Breast epithelium (tissue), 4 donors: ENCODE measurements at places on chromosomes 4 and X. TPM values are rescaled to one million over a fixed set of nuclear protein-coding genes. Genes with fewer than 3 reads are reported as not detected.

Gene BEND2
- not detected for total RNA-seq

DNA sequence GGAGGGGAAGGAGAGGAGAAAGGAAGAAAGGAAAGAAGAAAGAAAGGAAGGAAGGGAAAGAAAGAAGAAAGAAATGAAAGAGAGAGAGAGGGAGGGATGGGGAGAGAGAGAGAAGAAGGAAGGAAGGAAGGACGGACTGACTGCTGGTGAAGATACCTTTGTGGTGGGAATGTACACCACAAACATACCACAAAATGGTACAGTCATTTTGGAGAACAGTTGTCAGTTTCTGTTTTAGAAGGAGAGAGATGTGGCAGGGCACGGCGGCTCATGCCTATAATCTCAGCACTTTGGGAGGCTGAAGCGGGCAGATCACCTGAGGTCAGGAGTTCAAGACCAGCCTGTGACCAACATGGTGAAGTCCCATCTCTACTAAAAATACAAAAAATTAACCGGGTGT is 40.0 kb upstream of the SHISA3 start:
- no peaks in the 10 kb centered on the region for H3K4me1 ChIP-seq
- H3K36me3 ChIP-seq = no peaks in the 10 kb centered on the region
- H3K27ac ChIP-seq = no peak overlapping the region
- DNase-seq = no peak
- no peak overlapping the region for H3K4me3 ChIP-seq

- no peaks in the 10 kb centered on the region for H3K4me1 ChIP-seq
- no peak for DNase-seq
- no peaks in the 10 kb centered on the region for H3K27me3 ChIP-seq
- no peak overlapping the region for H3K4me3 ChIP-seq
- no peak overlapping the region for H3K27ac ChIP-seq
- H3K36me3 ChIP-seq = no peaks in the 10 kb centered on the region
Measured at GRCh38 chr4:120858776-120859175, 63.8 kb downstream of the PRDM5 start.

DNA sequence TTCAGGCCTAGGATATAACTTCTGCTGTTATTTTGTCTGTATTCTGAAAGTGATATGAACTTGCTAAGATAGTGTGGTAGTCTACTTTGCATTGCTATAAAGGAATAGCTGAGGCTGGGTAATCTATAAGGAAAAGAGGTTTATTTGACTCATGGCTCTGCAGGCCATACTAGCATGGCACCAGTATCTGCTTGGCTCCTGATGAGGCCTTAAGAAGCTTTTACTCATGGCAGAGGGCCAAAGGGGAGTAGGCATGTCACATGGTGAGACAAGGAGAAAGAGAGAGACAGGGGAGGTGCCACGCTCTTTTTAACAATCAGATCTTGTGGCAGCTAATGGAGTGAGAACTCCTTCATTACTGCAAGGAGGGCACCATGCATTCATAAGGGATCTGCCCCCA is 247.3 kb downstream of the GPAT3 start:
- H3K4me3 ChIP-seq = no peak overlapping the region
- DNase-seq = no peak
- H3K36me3 ChIP-seq = no peaks in the 10 kb centered on the region
- H3K27ac ChIP-seq = no peak overlapping the region
- no peaks in the 10 kb centered on the region for H3K4me1 ChIP-seq
- H3K27me3 ChIP-seq = no peaks in the 10 kb centered on the region

Gene AFAP1
- 14.5 TPM for total RNA-seq

GRCh38 chr4:42653626-42654560 is 3.0 kb downstream of the ATP8A1 start:
- H3K4me1 ChIP-seq = peaks cover 9% of the 10 kb centered on the region
- H3K4me3 ChIP-seq = no peak overlapping the region
- no peak for DNase-seq
- H3K36me3 ChIP-seq = no peaks in the 10 kb centered on the region

Gene UCHL1
- 33.1 TPM for total RNA-seq

Gene NAP1L2
- total RNA-seq = 0.48 TPM

- H3K36me3 ChIP-seq = no peaks in the 10 kb centered on the region
- H3K27me3 ChIP-seq = no peaks in the 10 kb centered on the region
- no peak overlapping the region for H3K4me3 ChIP-seq
- DNase-seq = no peak
- H3K4me1 ChIP-seq = no peaks in the 10 kb centered on the region
Measured at GRCh38 chrX:125762954-125763353, 403.1 kb downstream of the DCAF12L2 start.

Gene EXOC1
- total RNA-seq = 54.4 TPM

GRCh38 chr4:94957030-94957429 is 199.3 kb downstream of the BMPR1B start:
- no peaks in the 10 kb centered on the region for H3K4me1 ChIP-seq
- DNase-seq = no peak
- no peaks in the 10 kb centered on the region for H3K27me3 ChIP-seq
- no peak overlapping the region for H3K27ac ChIP-seq

DNA sequence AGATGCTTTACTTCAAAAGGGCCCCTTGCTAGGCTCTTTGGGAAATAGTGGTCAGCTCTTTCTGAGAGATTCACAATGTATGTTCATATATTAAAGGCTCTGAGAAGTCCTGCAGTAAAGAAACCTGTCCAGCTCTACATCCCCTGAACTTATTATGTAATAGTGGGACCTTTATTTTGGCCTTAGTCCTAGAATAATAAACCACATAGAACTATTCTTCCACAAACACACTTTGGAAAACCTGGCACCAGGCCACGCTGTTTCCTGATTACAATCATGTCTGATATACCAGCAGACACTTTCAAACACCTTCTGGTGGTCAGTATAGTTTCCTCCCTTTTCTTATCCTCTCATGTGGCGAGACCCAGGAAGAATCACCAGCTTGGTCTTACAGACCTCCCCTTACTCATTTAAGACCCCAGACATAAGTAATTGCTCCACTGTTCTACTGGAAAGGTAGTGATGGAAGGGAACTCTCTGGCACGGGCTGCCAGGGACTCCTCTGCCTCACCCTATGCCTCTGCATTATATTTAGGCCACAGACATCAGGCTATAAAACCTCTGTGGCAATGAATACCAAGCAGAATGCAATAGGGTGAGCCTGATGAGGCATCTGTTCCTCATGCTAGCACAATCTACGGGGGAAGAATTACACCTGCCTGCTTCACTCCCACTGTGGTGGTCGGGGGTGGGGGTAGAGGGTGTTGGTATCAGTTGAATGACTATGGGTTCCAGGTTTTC is 5.7 kb upstream of the PPEF1 start:
- H3K36me3 ChIP-seq = no peaks in the 10 kb centered on the region
- H3K27ac ChIP-seq = no peak overlapping the region
- no peaks in the 10 kb centered on the region for H3K4me1 ChIP-seq
- H3K27me3 ChIP-seq = no peaks in the 10 kb centered on the region
- peak; percentile 54 for DNase-seq
- H3K4me3 ChIP-seq = no peak overlapping the region

DNA sequence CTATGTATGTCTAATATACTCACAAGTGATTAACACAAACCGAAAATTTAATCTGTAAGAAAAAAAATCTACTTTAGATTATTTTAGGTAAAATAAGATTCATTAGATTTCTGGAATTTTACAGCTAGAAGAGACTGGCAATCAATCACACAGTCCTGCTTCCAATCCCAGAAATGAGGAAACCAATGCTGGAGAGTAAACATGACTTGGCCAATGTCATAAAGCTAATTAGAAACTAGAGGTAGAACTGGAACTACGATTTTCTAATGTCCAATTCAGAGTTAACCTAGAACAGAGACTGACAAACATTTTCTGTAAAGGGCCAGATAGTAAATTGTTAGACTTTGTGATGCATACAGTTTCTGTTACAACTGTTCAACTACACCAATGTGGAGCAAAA is 123.6 kb downstream of the CORIN start:
- no peaks in the 10 kb centered on the region for H3K4me1 ChIP-seq
- no peak overlapping the region for H3K27ac ChIP-seq
- no peaks in the 10 kb centered on the region for H3K36me3 ChIP-seq
- no peak overlapping the region for H3K4me3 ChIP-seq

Gene RPL10
- 8,695 TPM for total RNA-seq

DNA sequence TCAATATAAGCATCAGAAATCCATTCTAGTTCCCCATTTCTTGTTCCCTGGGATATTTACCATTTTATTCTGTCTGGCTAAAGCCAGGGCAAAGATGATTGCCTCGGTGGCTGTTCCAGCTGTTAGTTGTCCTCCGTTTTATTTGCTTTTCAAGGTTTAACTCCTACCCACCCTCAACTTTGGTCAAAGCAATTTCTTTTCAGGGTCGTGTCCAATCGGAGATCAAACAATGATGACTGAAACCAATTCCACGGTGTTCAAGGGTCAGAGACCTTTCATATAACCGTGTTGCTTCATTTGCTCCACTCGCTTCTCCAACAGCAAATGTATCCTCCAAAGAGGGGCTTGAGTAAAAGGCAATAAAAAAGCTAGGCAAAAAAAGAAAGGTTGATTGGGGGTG is 193.5 kb upstream of the FTHL17 start:
- peak overlapping the region; percentile 60 for H3K4me3 ChIP-seq
- DNase-seq = no peak
- H3K4me1 ChIP-seq = no peaks in the 10 kb centered on the region
- H3K27ac ChIP-seq = no peak overlapping the region

Gene GAGE13
- not detected for total RNA-seq

- H3K4me1 ChIP-seq = no peaks in the 10 kb centered on the region
- no peak overlapping the region for H3K27ac ChIP-seq
- H3K36me3 ChIP-seq = no peaks in the 10 kb centered on the region
- no peaks in the 10 kb centered on the region for H3K27me3 ChIP-seq
- DNase-seq = no peak
- H3K4me3 ChIP-seq = no peak overlapping the region
Measured at GRCh38 chrX:118943102-118943501, 31.3 kb upstream of the LONRF3 start.

Gene ZNF732
- 1.2 TPM for total RNA-seq

Gene TNMD
- 16.6 TPM for total RNA-seq

Gene UGT2A2
- total RNA-seq = not detected

Gene FGFRL1
- 19.8 TPM for total RNA-seq

DNA sequence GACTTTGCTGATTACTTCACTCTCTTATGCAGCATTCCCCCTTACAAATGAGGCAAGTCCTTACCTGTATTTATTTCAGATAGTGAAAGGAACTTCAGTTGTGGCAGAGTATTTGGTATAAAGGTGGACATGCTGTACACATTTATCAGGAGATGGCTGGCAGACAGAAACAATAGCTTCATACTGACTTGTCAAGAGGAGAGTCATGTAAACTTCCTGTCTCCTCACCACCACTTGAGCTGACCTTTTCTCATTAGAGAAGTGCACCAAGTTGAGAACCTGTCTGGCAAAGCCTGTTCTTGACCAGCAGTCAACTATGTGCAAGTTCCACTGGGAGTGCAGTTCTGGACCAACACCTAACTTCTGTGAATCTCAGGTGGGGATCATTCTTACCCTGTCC is 80.8 kb downstream of the LARP1B start:
- no peak overlapping the region for H3K4me3 ChIP-seq
- DNase-seq = no peak
- H3K27ac ChIP-seq = no peak overlapping the region
- no peaks in the 10 kb centered on the region for H3K36me3 ChIP-seq
- no peaks in the 10 kb centered on the region for H3K27me3 ChIP-seq

Gene CT45A1
- not detected for total RNA-seq

DNA sequence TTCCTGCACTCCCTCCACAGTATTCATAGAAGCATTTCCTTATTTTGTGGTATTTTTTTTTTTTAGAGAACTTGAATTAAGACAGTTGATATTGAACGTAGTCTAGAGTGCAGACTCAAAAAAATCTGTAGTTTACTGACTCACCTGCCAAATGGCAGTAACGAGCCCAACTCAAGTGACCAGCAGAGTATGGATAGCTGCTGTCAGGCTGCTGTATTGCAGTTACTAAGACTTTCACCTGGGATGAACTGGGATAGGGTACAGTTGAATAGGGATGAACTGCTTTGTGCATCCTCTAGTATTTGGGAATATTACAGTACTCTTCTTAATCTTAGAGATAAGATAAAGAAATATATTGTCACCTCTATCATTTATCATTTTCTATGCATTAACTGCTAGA is 7.0 kb upstream of the SLC7A11 start:
- no peaks in the 10 kb centered on the region for H3K36me3 ChIP-seq
- H3K4me1 ChIP-seq = no peaks in the 10 kb centered on the region
- no peak for DNase-seq

Gene CCNG2
- 74.1 TPM for total RNA-seq

Gene LGI2
- total RNA-seq = 2.2 TPM

- no peak overlapping the region for H3K4me3 ChIP-seq
- no peaks in the 10 kb centered on the region for H3K4me1 ChIP-seq
- H3K27me3 ChIP-seq = no peaks in the 10 kb centered on the region
- DNase-seq = no peak
Measured at GRCh38 chr4:13611283-13611842, 16.2 kb downstream of the BOD1L1 start.

Gene ZFP92
- 1.3 TPM for total RNA-seq

Gene PAGE4
- not detected for total RNA-seq

GRCh38 chr4:18105030-18106011 is 83.8 kb upstream of the LCORL start:
- DNase-seq = no peak
- no peak overlapping the region for H3K27ac ChIP-seq
- no peaks in the 10 kb centered on the region for H3K36me3 ChIP-seq
- no peaks in the 10 kb centered on the region for H3K27me3 ChIP-seq
- no peak overlapping the region for H3K4me3 ChIP-seq
- no peaks in the 10 kb centered on the region for H3K4me1 ChIP-seq

GRCh38 chr4:187687697-187688096 is 307.9 kb upstream of the ZFP42 start:
- no peaks in the 10 kb centered on the region for H3K27me3 ChIP-seq
- H3K27ac ChIP-seq = no peak overlapping the region
- no peaks in the 10 kb centered on the region for H3K36me3 ChIP-seq
- H3K4me3 ChIP-seq = no peak overlapping the region
- H3K4me1 ChIP-seq = no peaks in the 10 kb centered on the region

Gene LRP2BP
- total RNA-seq = 2.3 TPM

GRCh38 chr4:113657586-113658233 is 103.8 kb downstream of the CAMK2D start:
- H3K36me3 ChIP-seq = no peaks in the 10 kb centered on the region
- H3K4me3 ChIP-seq = no peak overlapping the region
- DNase-seq = no peak
- no peaks in the 10 kb centered on the region for H3K27me3 ChIP-seq
- H3K27ac ChIP-seq = no peak overlapping the region

GRCh38 chrX:81280148-81280547 is 78.2 kb downstream of the SH3BGRL start:
- H3K36me3 ChIP-seq = no peaks in the 10 kb centered on the region
- DNase-seq = no peak
- no peak overlapping the region for H3K4me3 ChIP-seq

Gene SCML2
- total RNA-seq = 1.8 TPM

Gene CT45A3
- not detected for total RNA-seq
